ENCODE measurements at places on chromosomes 2 and 18.

DNA sequence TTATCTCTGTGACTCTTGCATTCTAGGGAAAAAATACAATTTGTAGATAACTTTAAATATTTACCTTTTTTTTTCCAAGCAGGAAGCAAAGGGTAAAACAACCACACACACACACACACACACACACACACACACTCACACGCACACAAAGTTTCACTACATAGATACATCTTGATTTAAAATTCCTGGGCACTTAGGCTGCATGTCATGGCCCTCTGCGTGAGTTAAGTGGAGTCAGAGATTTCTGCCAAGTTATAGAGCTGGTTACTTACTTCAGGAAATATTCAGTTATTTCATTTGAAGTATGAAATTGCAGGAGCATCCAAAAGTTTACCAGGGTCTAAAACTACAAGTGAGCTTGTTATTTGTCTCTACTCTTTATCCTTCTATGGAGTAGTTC is 612.0 kb downstream of the IRS1 start:
- DNase-seq, result no peak

DNA sequence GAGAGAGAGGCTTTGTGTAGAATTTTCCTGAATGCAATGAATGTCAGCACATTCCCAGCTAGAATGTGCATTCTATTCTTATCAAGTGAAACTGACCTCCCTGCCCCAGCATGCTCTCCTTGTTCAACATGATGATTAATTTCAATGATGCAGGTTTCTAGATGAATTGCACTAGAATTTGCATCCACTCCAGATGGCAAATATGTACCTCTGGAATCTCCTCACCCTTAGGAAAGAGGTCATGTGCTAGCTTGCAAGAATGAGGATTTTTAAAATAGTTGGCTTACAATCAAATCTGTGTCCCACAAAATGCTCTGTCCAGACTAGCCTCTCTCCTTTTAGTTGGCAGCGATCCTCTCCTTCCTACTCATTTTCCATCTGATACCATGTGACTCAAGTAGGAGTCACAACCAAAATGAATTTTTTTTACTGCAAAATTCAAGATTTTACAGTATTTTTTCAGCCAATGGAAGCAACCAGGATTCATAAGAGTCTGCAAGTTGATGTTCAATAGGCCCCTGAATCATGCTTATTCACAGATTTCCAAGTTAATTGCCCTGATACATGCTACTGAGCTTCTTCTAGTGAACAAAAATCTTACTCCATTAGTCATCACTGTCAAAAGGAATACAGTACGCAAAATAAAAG is 21.0 kb upstream of the STAT4 start:
- DNase-seq, result no peak

GRCh38 chr2:216665242-216665641 is 30.1 kb downstream of the IGFBP5 start:
- no peak for DNase-seq

DNA sequence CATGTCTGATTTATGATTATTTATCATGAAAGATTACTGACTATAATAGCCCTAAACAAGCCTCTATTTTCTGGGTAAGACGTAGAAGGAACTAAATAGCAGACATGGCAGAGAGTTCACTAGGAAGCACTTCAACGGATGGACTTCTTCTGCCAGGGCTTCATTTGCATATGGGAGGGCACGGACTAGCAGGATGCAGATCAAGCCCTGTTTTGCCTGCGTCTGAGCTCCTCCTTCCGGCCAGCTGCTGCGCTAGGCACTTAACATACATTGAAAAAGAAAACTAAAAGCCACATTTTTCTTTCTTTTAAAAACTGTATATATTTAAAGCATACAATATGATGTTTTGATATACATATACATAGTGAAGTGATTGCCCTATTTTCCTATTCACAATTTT is 340.0 kb upstream of the MEX3C start:
- no peak for DNase-seq

DNA sequence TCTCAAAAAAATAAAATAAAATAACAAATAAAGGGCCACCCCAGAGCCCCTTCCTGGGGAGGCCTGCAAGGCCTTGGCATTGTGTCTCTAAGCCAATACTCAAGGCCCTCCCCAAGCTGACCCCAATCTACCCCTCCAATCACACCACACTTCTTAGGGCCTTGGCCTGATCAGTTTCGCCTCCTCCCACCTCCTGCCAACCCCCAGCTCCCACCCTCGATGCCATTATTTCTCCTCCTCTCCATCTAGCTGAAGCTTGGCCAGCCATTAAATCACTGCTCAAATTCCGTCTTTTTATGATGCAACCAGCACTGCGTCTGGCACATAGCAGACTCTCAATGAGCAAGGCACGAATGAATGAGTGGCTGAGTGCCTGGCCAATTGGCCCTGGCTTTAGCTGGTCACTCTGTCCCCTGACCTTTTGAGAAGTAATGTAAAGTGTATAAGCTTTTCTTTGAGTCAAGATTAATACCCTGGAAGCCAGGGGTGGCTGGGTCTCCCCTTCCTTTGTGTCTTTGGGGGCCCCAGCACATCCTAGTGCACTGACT is 55.9 kb downstream of the SMAD7 start:
- no peak for DNase-seq

DNA sequence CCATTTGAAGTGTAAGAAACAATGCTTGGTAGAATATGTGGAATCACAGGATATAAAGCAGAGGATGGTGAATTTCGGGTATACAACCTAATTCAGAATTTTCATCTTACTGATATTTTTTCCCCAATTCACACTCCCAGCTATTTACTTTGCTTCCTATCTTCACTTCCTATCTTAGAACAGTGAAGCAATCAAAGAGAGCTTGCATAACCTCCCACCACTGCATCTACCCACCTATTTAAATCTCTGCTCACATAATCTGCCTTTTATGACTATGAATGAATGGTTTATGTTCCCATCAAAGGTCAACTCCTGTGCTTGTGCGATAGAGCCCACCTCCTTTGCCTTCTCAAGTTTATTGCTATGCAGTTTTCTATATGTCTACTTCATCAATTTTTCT is 3.3 kb downstream of the RMDN2 start:
- DNase-seq, result no peak

DNA sequence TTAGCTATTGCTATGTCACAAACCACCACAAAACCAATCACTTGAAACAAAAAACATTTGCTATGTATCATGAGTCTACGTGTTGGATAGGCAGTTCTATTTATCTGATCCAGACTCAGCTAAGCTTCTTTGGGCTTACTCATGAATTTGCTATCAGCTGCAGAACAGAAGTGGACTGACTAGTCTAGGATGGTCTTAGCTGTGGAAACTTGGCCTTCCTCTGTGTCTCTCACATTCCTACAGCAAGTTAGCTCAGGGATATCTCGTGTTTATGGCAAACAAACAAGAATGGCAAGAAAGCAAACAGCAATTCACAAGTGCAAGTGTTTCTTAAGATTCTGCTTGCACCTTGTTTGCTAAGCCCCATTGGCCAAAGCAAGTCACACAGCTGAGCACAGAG is 288.0 kb upstream of the TNP1 start:
- DNase-seq, result no peak

GRCh38 chr2:27001950-27002349 is 30.8 kb upstream of the TMEM214 start:
- DNase-seq, result no peak

DNA sequence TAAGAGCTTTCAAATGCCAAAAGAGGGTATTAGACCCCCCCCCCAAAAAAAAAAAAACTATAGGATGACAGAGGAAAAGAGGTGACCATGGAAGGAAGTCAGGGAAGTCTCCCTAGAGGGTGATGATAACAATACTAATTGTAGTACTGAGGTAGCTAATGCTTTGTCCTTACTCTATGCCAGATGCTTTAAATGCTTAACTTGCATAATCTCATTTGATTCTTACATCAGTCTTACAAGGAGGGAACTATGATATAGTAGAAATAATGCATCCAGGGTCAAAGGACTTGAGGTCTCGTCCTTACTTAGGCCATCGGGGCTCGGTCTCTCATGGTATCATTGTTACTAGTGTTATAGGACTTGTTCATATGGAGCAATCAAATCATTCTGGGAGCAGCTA is 9.1 kb downstream of the IDH1 start:
- no peak for DNase-seq

DNA sequence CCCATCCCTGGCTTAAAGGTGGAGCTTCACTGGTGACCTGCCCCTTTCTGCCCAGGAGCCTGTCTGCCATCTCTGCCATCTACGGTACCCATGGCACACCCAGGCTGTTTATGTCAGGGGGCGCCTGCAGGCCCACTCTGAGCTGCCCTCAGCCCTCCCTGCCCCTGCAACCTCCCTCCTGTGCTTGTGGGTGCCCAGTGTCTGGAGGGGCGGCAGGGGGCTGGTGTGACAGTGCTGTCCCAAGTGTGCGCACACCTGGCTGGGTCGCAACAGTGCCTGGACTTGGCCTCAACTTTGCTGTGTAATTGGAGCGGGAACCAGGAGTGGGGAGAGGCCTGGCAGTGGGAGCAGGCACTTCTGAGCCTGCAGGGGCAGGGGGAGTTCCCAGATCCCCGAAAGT is 102.4 kb downstream of the ALMS1 start:
- DNase-seq, result no peak

DNA sequence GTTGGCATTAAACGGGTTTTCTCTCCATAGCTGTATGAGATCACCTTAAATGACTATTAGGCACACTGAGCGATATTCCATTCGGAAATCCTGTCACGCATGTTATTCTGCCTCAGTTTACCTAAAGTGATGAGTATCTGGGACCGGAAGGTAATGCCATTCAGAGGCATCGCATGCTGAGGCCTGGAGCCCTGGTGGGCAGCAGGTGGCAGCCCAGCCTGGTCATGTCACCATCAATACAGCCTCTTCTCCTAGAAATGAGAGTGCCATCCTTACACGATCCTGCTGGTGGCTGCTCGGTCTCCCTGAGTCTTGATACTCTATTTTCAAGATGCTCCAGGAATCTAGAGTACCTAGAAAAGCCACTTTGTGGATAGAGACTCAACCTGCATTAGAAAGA is 119.8 kb downstream of the EIPR1 start:
- no peak for DNase-seq

- DNase-seq, result no peak
Observed at GRCh38 chr2:68118816-68119215, 38.9 kb upstream of the PNO1 start.

DNA sequence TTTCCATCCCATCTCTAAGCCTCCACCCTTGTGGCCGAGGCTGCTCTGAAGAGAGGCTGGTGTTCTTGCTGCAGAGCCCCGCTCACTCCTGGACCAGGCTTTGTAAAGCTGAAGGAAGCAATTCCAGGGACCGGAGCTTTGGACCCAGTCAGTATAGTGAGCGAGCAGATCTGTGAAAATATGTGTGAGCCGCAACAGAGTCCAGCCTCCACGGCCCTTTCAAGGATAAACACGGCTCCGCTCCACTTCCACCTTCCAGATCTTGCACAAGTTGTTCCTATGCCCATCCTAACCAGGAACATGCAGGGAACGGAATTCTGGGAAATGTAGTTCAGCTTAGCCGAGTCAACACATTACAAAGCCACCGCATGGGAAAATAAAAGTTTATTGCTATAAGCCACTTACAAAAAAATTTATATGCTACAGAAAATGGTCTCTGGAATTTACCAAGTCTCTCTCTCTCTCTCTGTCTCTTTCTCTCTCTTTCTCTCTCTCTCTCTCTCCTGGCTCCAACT is 151.7 kb upstream of the ZNF521 start:
- no peak for DNase-seq

- DNase-seq, result no peak
Observed at GRCh38 chr2:17160594-17160993, 357.6 kb downstream of the RAD51AP2 start.

GRCh38 chr2:126913881-126914615 is 15.4 kb downstream of the TEX51 start:
- DNase-seq, result no peak

GRCh38 chr2:130388221-130388907 is 32.5 kb downstream of the PTPN18 start:
- DNase-seq, result no peak

Data from stimulated activated naive B cell treated with anti-CD40 and anti-IgM and Interleukin-4, amounts not matched to agents 10 μg/mL and 1 μg/mL and 100 μg/mL, for 72 hours (primary cell).